T-cell (primary cell): ENCODE measurements at places on chromosomes 3 and 15.

DNA sequence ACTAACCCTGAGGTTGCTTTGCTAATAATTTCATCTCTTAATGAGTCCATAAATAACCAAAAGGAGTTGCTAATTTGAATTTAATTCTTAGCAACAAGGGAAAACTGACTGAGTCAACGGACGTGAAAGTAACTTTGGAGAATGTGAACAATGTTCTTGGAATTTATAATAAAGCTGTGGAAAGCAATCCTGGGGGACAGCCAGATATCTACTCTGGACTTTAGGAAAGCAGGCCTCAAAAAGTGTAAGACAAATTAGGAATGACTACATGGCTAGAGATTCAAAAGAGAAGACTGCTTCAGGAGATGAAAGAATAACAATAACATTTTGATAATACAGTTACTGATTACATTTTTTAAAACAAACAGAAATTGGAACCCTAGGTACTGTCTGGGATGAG lies 318.4 kb upstream of the COL8A1 start:
- no peak for DNase-seq

GRCh38 chr3:16487511-16488175 lies 25.9 kb downstream of the RFTN1 start:
- DNase-seq: no peak

DNA sequence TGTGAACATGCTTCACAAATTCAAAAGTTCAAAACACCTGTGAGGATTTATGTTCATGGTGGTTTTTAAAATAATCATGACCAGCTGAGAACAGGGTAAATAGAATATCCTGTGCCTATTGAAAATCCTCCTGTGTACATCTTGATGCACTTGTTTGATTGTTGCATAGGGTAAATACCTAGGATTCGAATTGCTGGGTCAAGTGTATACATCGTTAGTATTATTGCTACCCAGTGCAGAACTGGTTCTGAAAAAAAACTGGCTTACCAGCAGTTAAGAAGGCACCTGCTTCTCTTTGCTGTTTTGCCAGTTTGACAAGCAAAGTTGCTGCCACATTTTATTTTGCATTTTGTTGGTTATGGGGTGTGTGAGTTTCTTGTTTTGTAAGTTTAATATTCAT lies 272.6 kb downstream of the CLSTN2 start:
- no peak for DNase-seq

- DNase-seq: no peak
Measured at GRCh38 chr3:150072576-150072975, 101.9 kb upstream of the PFN2 start.

DNA sequence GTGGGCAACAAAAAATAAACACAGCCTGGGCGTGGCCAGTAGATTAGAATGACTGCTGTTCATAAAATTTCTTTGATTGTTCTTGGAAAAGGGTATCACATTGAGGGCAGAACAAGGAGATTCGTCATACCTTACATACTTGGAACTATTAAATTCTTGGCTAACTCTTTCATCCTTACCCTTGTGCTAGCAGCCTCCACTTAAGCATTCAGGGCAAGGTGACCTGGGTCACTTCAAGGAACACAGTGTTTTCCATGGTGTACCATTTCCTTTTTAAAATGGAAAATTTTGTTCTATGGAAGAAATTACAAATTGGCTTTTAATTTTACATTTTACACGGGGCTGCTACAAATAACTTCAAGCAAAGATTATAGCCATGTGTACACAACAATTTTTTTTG lies 60.8 kb downstream of the MINDY4B start:
- DNase-seq: no peak

DNA sequence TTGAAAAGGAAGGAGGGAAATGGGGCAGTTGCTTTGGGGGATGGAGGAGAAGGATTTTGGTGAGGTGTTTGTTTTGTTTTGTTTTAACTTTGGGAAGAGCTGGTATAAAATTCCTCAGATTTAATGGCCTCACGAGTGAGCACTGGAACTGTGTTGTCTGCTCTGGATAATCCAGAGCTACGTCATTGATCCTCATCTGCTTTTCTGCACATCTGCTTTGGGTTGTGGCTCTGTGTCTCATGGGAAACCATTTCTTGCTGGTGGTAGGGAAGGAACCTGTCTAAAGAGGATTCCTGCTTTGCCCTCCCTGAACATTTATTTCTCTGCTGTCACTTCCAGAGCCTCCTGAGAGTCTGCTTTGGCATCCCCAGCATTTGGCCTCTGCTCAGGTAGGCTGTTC lies 3.1 kb downstream of the SNRK start:
- no peak for DNase-seq

GRCh38 chr3:187878772-187879518 lies 133.7 kb upstream of the BCL6 start:
- DNase-seq: no peak

GRCh38 chr3:69791919-69792399 lies 52.7 kb downstream of the MITF start:
- DNase-seq: no peak

DNA sequence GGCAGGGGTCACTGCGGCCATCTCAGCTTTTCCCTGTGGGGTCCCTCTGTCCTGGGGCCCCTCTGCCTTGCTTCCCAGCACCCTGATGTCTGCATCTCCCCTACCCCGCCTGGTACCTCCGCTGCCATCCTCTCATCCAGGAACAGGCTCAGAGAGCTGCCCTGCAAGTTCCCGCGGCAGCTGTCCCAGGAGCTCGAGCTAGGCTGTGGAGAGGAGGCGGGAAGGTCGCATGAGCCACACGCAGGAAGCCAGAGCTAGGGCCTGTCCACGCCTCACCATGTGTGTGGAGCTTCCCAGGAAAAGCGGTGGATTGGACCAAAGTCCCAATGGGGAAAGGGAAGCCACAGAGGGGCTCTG lies 12.5 kb downstream of the PLA2G4B start:
- no peak for DNase-seq

DNA sequence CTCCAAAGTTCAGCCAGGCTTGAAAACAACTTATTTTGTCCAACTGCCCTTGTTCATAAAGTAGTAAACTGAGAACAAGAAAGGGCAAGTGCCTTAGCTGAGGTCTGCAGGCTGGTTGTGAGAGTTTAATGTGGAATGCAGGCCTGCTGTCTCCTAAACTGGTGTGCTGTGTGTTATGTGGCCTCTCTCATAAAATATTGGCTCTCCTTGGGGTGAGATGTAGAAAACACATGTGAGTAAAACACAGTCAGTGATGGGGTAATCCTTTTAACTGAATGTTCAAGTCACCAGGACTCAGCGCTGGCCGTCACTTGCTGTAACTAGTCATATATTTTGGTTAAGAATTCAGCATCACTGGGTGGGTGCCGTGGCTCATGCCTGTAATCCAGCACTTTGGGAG lies 7.1 kb upstream of the ST6GAL1 start:
- no peak for DNase-seq

DNA sequence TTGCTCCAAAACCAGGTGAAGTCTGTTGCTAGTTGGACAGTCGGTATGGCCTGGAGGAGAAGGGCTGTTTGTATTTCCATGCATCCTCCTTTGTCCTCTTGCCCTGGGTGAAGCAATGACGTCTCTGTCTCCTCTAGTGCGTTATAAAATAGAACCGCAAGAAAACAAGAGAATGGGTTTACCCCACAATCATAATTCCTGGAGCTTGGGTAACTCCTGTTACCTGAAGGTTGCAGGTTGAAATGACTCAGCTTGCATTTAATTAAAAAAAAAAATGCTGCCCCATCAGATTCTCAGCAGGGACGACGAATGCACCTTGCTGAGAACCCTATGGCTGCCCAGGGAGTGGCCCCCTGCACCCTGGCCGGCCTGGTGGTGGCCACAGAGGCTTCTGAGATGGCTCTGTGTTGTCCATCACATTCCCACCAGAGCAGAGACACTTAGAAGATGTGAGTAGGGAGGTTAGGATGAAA lies 228.2 kb upstream of the BHLHE40 start:
- no peak for DNase-seq

DNA sequence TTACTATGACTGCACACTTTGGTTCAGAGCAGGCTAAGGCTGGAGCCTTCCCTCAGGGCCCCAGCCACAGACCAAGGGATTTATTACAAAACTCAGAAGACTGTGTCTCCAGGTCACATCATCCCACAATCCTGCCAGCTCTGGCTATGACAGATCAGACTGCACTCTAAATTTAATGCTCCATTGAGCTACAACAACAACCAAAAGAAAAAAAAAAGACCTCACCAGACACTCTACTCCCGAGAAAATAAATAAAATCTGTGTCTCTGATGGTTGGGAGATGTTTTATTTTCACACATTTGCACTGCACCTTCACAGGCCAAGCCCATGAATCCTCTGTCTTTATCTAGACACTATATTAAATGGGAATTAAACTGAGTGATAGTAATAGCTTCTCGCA lies 50.8 kb upstream of the CTNNB1 start:
- DNase-seq: no peak

- DNase-seq: no peak
Measured at GRCh38 chr3:161700998-161701397, 204.4 kb downstream of the OTOL1 start.

DNA sequence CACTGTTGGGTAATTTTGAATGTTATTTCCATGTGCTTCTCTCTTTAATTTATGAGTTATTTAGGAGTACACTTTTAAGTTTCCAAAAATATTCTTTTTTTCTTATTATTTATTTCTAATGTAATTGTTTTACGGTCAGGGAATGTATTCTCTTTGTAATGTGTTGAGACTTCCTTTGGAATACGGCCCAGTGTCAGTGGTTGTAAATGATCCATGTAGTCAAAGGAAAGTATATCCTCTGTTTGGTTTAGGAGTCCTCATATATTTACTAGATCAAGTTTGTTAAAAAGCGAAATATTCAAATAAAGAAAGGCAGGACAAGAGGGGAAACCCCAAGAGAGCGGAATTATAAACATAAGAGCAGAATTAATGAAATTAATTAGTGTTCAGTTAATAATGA lies 49.0 kb upstream of the ADGRG7 start:
- DNase-seq: no peak

DNA sequence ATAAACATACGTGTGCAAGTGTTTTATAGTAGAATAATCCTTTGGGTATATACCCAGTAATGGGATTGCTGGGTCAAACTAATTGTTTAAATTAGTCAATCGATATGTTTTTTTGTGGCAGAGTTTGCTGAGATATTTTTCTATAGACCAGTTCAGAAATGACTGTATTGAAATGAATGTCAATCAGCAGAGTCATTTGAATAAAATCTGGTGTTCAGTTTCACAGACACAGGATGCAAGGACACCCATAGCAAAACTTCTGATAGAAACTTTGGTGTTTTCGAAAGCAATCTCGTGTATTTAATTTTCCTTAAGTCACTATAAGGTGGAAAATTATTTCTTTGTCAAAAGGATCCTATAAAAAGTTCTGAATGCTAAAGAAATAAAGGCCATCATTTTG lies 434.4 kb downstream of the RAP2B start:
- DNase-seq: no peak

GRCh38 chr15:49627407-49627877 lies 6.6 kb downstream of the DTWD1 start:
- no peak for DNase-seq

- DNase-seq: no peak
Measured at GRCh38 chr3:15646851-15647511, 45.4 kb downstream of the BTD start.

DNA sequence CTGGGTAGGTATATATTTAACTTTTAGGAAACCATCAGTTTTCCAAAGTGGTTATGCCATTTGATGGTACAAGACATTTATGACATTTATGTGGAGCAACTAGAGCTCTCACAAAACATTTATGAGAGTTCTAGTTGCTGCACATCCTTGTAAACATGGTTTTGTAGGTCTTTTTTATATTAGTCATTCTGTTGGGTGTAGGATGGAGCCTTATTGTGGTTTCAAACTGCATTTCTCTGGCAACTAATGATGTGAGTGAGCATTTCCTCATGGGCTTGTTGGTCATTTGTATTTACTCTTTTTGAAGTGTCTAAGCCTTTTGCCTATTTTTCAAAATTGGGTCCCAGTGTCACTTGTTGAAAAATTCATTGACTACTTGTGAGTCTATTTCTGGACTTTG lies 45.7 kb upstream of the MGLL start:
- DNase-seq: no peak

GRCh38 chr3:37526511-37526910 lies 335.2 kb upstream of the CTDSPL start:
- no peak for DNase-seq

GRCh38 chr3:194460566-194460965 lies 26.2 kb downstream of the ATP13A3 start:
- DNase-seq: no peak

DNA sequence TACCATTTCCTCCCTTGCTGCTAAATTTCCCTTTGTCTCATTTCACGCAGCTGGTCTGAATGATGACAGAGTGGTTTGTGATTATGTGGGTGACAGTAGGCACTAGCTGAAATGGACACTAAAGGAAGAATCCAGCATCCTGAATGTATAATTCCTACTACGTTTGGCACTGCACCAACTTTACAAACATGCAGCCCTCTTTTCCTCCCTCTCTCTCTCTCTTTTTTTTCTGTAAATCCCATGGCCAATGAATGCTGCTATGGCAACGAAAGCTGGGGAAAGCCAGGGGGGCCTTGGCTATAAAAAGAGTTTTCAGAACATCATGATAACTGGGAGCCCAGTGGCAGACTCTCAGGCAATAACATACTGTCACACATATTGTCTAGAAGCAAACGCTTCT lies 367.2 kb upstream of the AGTR1 start:
- no peak for DNase-seq

DNA sequence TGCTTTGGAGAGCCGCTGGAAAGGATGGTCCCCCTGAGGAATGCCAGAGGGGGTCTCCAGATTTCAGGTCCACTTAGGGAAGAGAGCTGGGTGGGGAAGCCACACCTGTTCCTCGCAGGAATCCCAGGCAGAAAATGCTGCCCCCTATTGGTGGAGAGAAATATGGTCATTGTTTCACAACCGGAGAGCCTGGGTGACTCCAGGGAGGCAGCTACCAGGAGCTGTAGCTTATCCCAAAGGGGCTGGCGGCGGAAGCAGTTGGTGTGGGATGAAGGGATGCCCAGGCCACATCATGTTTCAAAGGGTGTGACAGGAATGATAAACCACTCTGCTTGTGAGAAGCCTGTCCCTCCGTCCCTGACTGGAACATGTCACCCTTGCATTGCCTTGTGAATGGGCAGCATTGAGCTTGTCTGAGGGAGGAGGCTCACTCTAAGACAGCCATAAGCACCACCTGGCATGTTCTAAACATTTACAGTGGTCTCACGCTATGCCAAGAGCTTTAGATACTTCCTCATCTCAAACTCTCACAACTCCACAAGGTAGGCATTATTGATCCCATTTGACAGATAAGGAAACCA lies 34.5 kb downstream of the POMGNT2 start:
- no peak for DNase-seq

DNA sequence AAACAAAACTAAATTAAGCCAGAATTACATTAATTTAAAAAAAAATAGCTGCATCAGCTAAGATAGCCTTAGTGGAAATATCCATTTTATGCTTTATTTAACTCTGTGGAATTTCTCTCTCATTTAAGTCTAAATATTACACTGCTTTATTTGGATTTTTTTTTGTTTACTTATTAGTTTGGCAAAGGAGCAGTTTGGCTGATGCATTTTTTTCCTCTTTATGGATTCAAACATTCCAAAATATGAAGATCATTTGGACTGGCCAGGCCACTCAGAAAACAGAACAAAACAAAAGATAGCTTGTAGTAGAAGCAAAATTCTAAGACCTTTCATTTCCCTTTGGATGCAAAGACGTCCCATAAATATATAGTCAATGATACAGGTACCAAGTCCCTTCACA lies 707.3 kb upstream of the UBE2E2 start:
- DNase-seq: no peak

GRCh38 chr15:67146234-67146633 lies 80.8 kb downstream of the SMAD3 start:
- DNase-seq: no peak
